CD4-positive, alpha-beta T cell (primary cell): ENCODE measurements at places on chromosomes 4 and X. TPM values are rescaled to one million over a fixed set of nuclear protein-coding genes. Genes with fewer than 3 reads are reported as not detected.

DNA sequence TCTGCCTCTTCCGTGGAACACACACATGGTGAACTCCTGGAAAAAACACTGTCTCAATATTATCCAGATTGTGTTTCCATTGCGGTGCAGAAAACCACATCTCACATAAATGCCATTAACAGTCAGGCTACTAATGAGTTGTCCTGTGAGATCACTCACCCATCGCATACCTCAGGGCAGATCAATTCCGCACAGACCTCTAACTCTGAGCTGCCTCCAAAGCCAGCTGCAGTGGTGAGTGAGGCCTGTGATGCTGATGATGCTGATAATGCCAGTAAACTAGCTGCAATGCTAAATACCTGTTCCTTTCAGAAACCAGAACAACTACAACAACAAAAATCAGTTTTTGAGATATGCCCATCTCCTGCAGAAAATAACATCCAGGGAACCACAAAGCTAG lies 87.9 kb downstream of the TET2 start:
- no peak for DNase-seq
- H3K4me1 ChIP-seq, result no peaks in the 10 kb centered on the region
- H3K36me3 ChIP-seq, result peaks cover 20% of the 10 kb centered on the region
- H3K4me3 ChIP-seq, result no peak overlapping the region
- H3K27me3 ChIP-seq, result no peaks in the 10 kb centered on the region

The MSANTD1 gene
- total RNA-seq, result 0.67 TPM

DNA sequence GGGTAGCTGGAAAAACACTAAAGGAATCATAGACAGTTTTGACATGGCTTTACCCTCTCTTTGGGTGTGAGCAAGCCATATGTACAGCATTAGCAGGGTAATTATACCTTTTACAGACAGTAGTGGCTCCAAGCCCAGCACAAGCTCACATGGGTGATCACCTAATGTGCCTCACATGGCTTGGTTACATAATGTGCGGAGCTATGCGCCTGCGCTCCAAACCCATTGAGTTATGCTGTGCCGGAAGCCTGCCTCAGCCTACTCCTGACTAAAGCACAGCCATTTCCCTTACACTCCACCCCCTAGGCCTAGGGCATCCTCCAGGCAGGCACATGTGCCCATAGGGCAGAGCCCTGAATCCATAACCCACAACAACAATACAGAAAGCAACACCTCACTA lies 6.5 kb upstream of the TSPAN5 start:
- H3K27me3 ChIP-seq, result no peaks in the 10 kb centered on the region
- peaks cover 33% of the 10 kb centered on the region for H3K4me1 ChIP-seq
- peak overlapping the region; percentile 79 for H3K27ac ChIP-seq
- DNase-seq, result no peak
- H3K4me3 ChIP-seq, result no peak overlapping the region
- no peaks in the 10 kb centered on the region for H3K36me3 ChIP-seq

- H3K27me3 ChIP-seq, result no peaks in the 10 kb centered on the region
- H3K4me1 ChIP-seq, result no peaks in the 10 kb centered on the region
- DNase-seq, result no peak
- no peak overlapping the region for H3K27ac ChIP-seq
- H3K36me3 ChIP-seq, result no peaks in the 10 kb centered on the region
Measured at GRCh38 chrX:121755541-121755940, 708.1 kb downstream of the GLUD2 start.

The CFAP299 gene
- not detected for total RNA-seq

- H3K4me3 ChIP-seq, result no peak overlapping the region
- H3K27me3 ChIP-seq, result no peaks in the 10 kb centered on the region
- H3K36me3 ChIP-seq, result no peaks in the 10 kb centered on the region
- H3K27ac ChIP-seq, result no peak overlapping the region
Measured at GRCh38 chrX:30483996-30484395, 93.6 kb downstream of the TASL start.

The TEX13C gene
- total RNA-seq, result not detected

DNA sequence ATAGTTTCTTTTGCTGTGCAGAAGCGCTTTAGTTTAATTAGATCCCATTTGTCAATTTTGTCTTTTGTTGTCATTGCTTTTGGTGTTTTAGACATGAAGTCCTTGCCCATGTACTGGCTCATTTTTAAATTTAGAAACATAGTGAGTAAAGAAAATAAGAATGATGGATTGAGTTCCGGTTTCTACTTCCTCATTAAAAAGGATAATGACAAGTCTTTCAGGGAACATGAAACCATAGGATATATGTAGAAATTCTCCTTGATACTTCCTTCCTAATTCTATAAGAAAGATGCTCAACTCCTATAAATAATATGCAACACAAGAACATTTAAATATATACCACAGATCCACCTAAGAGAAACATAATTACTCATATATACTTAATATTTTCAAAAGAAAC lies 240.9 kb downstream of the BANK1 start:
- no peak overlapping the region for H3K27ac ChIP-seq
- no peak for DNase-seq
- no peaks in the 10 kb centered on the region for H3K27me3 ChIP-seq

DNA sequence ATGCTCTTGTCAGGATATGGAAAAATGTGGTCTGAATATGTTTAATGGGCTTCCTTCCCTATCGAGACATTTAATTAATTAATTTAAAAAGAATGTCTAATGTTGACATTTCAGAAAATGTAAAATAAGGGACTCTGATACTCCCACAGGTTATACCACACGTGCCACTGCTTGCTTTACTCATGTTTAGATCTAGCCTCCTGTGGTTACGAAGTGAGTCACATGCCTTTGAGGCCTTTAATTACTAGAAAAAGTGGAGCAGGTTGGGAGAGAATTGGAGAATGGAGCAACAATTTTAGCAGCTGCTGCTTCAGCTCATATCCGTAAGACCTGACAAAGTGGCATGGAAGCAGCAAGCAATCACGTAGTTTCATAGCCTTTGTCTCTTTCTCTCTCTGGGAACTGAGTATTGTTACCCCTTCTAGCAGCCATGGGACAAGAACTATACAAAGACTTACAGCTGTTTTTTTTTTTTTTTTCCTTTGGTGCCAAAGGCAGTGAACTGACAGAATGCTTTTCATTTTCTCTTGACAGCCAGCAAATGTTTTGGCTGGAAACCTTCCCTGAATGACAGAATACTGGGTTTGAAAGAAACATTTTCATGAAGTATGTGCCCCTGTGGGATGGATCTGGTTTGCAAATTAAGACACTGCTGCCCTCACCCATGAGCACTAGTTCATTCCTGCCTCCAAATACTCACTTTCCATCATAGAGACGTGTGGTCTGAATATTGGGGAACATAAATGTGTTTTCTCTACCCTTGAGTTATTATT lies 355.1 kb upstream of the PABPC5 start:
- H3K36me3 ChIP-seq, result no peaks in the 10 kb centered on the region
- H3K27me3 ChIP-seq, result no peaks in the 10 kb centered on the region
- H3K27ac ChIP-seq, result no peak overlapping the region
- no peaks in the 10 kb centered on the region for H3K4me1 ChIP-seq

DNA sequence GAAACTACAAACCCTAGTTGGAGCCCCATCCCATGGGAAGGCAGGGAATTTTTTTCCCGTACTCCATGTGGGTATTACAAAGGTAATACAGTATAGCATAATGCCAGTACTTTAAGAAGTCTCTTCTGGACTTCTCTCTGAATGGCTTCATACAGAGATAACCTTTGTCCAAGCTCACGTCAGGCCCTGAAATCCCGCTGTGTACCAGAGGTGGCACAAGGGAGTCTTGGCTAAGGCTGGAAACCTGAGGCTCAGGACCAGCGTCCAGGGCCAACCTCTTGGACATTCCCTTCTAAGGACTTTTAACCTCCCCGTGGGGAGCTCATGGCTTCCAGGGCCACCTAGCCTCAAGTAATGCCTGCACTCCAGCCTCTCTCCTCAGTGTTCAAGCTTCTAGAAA lies 338.9 kb upstream of the FAM241A start:
- no peaks in the 10 kb centered on the region for H3K4me1 ChIP-seq
- H3K27ac ChIP-seq, result no peak overlapping the region
- H3K27me3 ChIP-seq, result no peaks in the 10 kb centered on the region
- no peaks in the 10 kb centered on the region for H3K36me3 ChIP-seq
- no peak for DNase-seq

DNA sequence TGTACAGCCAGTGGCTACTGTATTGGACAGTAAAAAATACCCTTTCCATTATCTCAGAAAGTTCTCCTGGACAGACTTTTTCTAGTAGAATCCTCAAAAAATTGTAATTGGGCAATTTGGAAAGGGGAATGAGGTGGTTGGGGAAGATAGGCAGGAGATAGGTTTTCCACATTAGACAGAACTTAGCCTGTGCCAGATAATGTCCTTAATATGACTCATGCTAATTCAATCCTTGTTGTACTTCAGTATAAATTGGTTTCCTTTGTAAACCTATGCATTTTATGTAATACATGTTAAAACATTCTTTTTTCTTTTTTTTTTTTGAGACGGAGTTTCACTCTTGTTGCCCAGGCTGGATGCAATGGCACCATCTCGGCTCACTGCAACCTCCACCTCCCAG lies 8.9 kb downstream of the EIF4E start:
- no peaks in the 10 kb centered on the region for H3K27me3 ChIP-seq
- no peak overlapping the region for H3K27ac ChIP-seq
- DNase-seq, result no peak
- peaks cover 12% of the 10 kb centered on the region for H3K4me1 ChIP-seq

- H3K4me3 ChIP-seq, result no peak overlapping the region
- no peak for DNase-seq
- H3K27ac ChIP-seq, result no peak overlapping the region
- no peaks in the 10 kb centered on the region for H3K4me1 ChIP-seq
Measured at GRCh38 chr4:8028368-8028767, 88.7 kb upstream of the AFAP1 start.

DNA sequence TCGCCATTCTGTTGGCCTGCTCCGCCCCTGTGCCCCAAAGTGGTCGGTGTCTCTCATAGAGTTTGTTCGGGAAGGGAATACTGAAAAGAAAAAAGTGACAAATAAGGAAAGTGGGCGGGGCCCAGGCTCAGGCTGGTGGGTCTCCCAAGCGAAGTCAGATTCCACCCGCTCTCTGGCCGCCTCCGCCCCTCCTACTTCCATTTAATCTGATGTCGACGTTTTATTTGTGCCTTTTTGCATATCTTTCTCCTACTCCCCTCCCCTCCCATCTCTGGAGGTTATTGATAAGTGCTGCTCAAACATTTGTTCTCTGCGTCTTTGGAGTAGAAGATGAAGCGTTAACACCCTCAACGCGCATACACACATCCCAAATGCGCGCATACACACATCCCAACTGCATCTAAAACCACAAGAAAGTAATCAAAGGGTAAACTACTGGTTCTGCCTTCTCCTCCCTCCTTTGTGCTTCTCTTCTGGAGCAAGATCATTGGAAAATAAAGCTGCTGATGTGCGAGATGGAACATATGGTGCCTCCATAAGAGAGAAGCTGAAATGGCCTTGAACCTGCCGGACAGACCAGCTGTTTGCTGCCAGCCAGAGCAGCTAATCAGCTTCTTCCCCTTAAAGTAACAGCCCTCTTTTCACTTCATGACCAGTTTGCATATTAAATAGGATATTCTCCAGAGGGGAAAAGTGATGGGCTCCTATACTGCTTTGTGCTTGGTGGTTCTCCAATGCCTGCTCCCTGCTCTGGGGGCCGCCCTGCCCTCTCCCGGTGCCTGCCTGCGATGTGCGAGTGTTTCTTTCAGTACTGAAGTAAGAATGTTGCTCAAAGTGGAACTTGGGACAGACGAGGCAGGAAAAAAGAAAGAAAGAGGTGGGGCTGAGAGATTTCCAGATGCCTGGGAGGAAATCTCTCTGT lies 3.1 kb downstream of the MAMLD1 start:
- H3K27me3 ChIP-seq, result peaks cover 4% of the 10 kb centered on the region
- H3K4me3 ChIP-seq, result peak overlapping the region; percentile 67
- H3K4me1 ChIP-seq, result peaks cover 37% of the 10 kb centered on the region

GRCh38 chr4:17599826-17600225 lies 14.6 kb upstream of the MED28 start:
- no peak for DNase-seq
- H3K27ac ChIP-seq, result no peak overlapping the region
- no peak overlapping the region for H3K4me3 ChIP-seq
- H3K27me3 ChIP-seq, result no peaks in the 10 kb centered on the region
- no peaks in the 10 kb centered on the region for H3K4me1 ChIP-seq

The TBC1D1 gene
- total RNA-seq, result 40.7 TPM

- no peak overlapping the region for H3K27ac ChIP-seq
- no peak for DNase-seq
- H3K4me1 ChIP-seq, result no peaks in the 10 kb centered on the region
- no peaks in the 10 kb centered on the region for H3K36me3 ChIP-seq
- H3K4me3 ChIP-seq, result no peak overlapping the region
- no peaks in the 10 kb centered on the region for H3K27me3 ChIP-seq
Measured at GRCh38 chrX:38178396-38178795, 42.3 kb downstream of the SRPX start.

- no peaks in the 10 kb centered on the region for H3K27me3 ChIP-seq
- peak; percentile 46 for DNase-seq
- H3K27ac ChIP-seq, result no peak overlapping the region
- H3K4me1 ChIP-seq, result peaks cover 7% of the 10 kb centered on the region
- H3K36me3 ChIP-seq, result peaks cover 2% of the 10 kb centered on the region
- H3K4me3 ChIP-seq, result no peak overlapping the region
Measured at GRCh38 chr4:83282049-83282535, 2.5 kb downstream of the COQ2 start.

GRCh38 chr4:150579551-150580234 lies 2.3 kb upstream of the MAB21L2 start:
- no peaks in the 10 kb centered on the region for H3K4me1 ChIP-seq
- H3K27ac ChIP-seq, result no peak overlapping the region
- no peak overlapping the region for H3K4me3 ChIP-seq
- H3K27me3 ChIP-seq, result no peaks in the 10 kb centered on the region

The GLRB gene
- not detected for total RNA-seq

GRCh38 chrX:125295337-125295736 lies 24.3 kb upstream of the TEX13C start:
- no peaks in the 10 kb centered on the region for H3K4me1 ChIP-seq
- H3K4me3 ChIP-seq, result no peak overlapping the region
- no peak for DNase-seq
- H3K36me3 ChIP-seq, result no peaks in the 10 kb centered on the region
- no peak overlapping the region for H3K27ac ChIP-seq

- H3K36me3 ChIP-seq, result no peaks in the 10 kb centered on the region
- no peak for DNase-seq
- H3K27me3 ChIP-seq, result no peaks in the 10 kb centered on the region
- no peaks in the 10 kb centered on the region for H3K4me1 ChIP-seq
- H3K27ac ChIP-seq, result no peak overlapping the region
Measured at GRCh38 chrX:133435544-133436124, 20.3 kb upstream of the GPC4 start.

GRCh38 chr4:138727731-138728130 lies 287.9 kb upstream of the NOCT start:
- DNase-seq, result no peak
- H3K36me3 ChIP-seq, result no peaks in the 10 kb centered on the region
- H3K27ac ChIP-seq, result no peak overlapping the region
- H3K4me1 ChIP-seq, result no peaks in the 10 kb centered on the region
- no peak overlapping the region for H3K4me3 ChIP-seq

The SPATA18 gene
- not detected for total RNA-seq

GRCh38 chr4:122762520-122762919 lies 30.0 kb downstream of the BBS12 start:
- H3K27me3 ChIP-seq, result no peaks in the 10 kb centered on the region
- H3K4me3 ChIP-seq, result no peak overlapping the region
- H3K27ac ChIP-seq, result no peak overlapping the region
- no peaks in the 10 kb centered on the region for H3K36me3 ChIP-seq

GRCh38 chr4:89570931-89571330 lies 263.3 kb upstream of the GPRIN3 start:
- no peak for DNase-seq
- H3K36me3 ChIP-seq, result no peaks in the 10 kb centered on the region
- no peaks in the 10 kb centered on the region for H3K4me1 ChIP-seq
- H3K27ac ChIP-seq, result no peak overlapping the region
- peaks cover 5% of the 10 kb centered on the region for H3K27me3 ChIP-seq

The NWD2 gene
- not detected for total RNA-seq
